Eye (tissue), 1 donor: ENCODE measurements at places on chromosomes 1 and 21.

GRCh38 chr1:197980457-197980856 lies 63.3 kb downstream of the LHX9 start:
- no peak for DNase-seq

- DNase-seq, result no peak
Observed at GRCh38 chr1:11931845-11932244, 2.7 kb upstream of the PLOD1 start.

GRCh38 chr1:234229581-234230387 lies 143.5 kb upstream of the COA6 start:
- DNase-seq, result peak; percentile 94

DNA sequence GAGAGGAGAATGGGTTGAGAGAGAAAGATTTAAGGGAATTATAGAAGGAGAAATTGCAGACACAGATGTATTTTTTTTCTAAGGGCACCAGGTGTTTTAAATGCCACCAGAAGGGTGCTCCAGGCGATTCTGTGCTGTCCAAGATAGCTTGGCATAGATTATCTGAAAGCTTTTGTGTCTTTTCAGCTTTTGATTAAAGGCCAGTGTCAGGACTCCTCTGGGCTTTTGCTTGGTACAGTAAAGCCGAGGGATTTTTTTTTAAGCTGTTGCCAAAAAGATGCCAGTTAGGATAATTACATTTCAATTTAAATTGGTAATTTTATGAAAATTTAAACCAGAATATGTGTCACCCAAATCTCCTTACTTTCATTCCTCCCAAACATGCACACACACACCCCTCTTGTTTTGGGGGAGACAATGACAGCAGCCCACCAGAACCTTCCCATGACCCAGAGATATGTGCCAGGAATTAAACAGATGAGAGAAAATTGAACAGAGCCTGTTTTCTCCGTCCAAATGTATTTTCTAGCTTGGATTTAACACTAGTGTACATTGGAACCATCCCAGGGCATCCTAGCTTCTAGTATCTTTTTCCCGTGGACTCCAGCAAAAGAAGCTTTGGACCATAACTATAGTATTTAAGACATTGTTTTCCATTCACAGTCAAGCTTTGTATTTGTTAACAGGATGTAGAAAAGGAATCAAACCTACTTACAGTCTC lies 670.7 kb upstream of the CXADR start:
- peak; percentile 41 for DNase-seq
